Activated CD8-positive, alpha-beta T cell treated with anti-CD3 and anti-CD28 coated beads, Interleukin-2, amount 10 ng/mL, durations not matched to agents 7 days and 5 days (primary cell): ENCODE measurements at places on chromosomes 11 and 22.

- no peak for DNase-seq
Observed at GRCh38 chr11:113373981-113374560, 13.5 kb upstream of the ANKK1 start.

- DNase-seq: no peak
Observed at GRCh38 chr11:3129591-3130268, 35.4 kb downstream of the OSBPL5 start.

DNA sequence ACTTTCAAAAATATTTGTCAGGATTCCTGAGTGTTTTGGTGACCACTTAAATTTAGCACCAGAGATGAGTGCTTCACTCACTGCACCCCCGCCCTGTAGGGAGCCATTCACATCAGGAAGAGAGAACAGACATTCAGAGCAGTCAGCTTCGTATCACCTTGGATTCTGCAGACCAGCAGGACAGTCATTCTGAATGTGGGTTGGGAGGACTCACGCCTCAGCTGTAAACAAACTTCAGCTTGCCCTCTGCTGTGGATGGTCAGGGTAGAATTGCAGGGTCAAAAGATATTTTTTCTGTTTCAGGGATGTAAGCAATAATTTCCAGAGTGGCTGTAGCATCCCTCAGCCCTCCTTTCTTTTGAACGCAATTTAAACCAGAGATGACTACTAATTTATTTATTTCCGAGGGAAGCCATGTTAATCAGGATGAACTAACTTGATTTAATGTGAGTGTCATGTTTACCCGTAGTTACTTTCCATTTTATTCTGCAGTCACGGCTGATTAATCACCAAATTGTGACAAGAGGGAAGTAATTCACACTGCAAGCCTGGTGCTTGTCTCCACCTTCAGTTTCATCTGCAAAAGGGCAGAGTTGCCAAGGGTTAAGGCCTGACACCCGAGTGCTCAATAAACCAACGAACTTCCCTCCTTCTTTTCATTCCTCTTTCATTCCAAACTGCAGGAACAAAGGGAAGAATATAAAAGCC is 174.2 kb upstream of the DDI1 start:
- DNase-seq: no peak

- no peak for DNase-seq
Observed at GRCh38 chr11:1864231-1864630, 11.3 kb downstream of the LSP1 start.

DNA sequence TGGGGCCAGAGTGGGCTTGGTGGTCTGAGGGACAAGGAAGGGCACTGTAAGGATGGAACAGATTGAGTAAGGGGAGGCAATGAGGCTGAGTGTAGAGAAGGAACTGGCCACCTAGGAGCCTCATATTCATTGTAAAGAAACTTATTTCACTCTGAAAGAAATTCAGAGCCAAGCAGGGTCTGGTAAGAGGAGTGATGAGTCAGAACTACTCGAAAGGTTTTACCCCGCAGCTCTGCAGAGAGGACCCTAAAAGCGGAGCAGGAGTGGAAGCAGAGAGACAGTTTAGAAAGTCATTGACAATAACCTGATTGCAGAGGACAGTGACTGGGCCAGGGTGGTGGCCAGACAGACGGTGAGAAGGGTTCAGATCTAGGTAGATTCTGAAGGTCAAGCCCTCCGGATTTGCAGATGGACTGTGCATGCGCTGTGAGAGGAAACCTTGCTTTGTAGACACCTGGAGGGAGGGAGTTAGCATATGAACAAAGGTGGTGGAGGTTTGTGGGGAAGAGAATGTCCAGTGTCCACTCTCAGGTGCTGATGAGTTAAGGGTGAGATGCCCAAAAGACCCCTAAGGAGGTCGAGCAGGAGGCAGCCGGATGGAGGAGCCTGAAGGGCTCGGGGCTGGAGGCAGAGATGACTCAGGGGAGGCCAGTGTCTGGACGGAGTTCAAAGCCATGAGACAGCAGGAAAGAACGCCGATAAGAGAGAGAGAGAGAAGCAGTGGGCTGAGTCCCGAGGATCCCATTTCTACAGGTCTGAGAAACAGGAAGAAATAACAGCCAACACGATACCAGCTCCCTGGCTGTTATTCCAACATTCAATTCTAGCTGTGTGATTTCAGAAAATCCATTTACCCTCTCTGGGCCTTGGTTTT is 546.0 kb downstream of the BRD1 start:
- DNase-seq: no peak

DNA sequence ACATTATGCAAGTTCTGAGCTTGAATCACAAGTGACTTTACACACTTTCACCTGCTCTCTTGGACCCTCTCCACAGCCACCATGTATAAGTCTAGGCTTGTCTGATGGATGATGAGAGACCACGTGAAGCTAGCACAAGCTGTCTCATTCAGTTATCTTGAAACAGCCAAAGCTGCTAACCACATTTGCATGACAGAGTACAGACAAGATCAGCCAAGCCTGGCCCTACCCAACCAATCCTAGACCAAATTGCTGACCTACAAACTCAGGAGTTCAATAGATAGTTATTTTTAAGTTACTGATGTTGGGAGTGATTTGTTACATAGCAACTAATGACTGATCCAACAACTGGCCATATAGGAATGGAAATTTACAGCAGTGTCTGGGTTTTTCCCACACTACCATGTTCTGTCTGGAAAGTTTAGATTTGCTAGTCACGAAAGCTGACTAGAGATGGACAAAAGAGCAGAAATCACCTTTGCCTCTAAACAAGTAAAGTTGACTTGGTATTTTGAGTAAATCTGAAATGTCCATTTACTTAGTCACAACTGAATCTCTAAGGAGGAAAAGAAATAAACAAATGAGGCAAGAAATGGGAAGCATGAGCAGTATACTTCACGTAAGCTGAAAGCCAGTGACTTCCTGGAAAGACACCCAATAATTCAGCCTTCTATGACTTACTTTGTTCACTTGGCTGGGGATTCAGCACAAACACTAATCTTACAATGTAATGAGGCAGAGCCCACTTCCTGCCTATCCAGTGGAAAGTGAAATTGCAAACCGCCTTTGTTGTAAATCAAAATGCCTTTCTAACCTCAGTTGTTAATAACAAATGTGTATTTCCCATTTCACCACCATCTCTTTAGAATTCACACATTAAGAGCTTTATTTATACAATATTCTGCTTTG is 101.7 kb downstream of the FAM181B start:
- DNase-seq: no peak

DNA sequence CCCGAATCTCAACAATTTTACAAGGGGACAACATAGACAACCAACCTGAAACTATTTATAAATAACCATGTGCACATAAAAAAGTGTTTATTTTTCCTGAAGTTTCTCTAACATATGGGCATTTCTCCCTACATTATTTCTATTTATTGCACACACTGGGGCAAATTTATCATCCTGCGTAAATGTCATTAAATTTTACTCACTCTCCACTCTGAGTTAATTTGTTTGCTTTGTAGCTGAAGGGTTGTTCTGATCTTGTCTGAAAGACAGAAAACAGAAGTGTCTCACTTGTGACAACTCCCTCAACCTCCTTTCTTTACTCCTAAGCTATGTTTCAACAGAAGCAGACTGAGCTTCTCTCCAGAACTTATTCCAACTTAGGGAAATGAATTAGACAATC is 194.2 kb downstream of the HIPK3 start:
- DNase-seq: no peak

DNA sequence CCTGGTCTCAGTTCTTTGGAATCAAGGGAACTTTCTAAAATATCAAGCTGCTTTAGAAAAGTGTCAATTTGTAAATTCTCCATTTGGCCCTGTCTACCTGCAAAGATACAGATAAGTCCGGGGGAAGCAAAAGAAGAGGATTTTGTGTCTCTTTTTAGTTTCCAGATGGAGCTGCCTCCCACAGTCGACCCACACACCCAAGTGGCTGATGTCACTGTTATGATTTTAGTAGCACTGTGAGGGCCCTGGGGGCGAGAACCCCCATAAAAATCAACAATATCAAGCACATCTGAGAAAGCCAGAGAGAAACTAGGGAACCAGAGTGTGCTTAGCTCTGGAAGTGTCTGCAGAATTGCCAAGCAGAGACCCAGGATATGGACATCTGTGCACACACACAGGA is 212.7 kb downstream of the LARGE1 start:
- DNase-seq: no peak

DNA sequence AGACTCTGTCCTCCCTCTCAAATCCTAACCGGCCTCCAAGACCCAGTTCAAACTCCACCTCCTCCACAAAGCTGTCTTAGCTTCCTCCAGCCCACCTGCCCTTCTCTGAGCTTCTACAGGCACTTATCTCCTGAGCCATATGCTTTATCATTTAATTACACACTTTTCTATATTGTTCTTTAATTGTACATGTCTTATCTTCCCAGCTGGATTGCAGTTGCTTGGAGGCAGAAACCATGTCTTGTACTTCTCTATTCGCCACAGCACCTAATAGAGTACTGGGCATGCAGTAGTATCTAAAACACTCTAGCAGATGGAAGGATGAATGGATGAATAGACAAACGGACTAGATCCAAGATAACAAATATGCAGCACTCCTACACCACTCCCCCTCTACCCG is 11.3 kb downstream of the TRIM29 start:
- no peak for DNase-seq

GRCh38 chr11:120810251-120810650 is 213.7 kb upstream of the TBCEL start:
- no peak for DNase-seq

GRCh38 chr11:35419184-35419829 is at the start of gene SLC1A2:
TSS of gene SLC1A2 (minus strand) at chr11:35419558. CDS start at chr11:35418966, 592 bp downstream.
- DNase-seq: no peak

GRCh38 chr11:71931245-71931602 is 2.4 kb downstream of the RNF121 start:
- no peak for DNase-seq

DNA sequence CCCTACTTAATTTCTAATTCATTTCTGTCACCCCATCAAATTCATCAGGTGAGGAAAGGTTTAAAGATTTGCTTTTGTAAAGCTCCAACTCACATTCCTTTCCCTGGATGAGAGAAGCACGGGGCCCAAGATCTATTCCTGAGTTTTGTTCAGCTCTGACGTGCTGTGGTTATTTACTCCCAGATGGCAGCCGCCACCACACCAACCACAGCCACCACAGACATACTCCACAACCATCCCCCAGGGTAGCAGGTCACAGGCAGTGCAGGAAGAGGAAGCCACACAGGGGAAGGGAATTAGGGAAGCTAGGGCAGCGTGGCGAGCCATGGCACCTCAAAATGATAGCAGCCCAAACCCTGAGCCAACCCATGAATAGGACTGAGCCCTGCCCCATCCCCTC is 63.5 kb upstream of the CSNK2A3 start:
- DNase-seq: no peak

GRCh38 chr11:82959987-82960778 is 58.6 kb downstream of the DDIAS start:
- peak; percentile 76 for DNase-seq

GRCh38 chr11:79151396-79151795 is 289.4 kb downstream of the TENM4 start:
- no peak for DNase-seq

- DNase-seq: no peak
Observed at GRCh38 chr11:11876458-11876857, 34.7 kb downstream of the USP47 start.

DNA sequence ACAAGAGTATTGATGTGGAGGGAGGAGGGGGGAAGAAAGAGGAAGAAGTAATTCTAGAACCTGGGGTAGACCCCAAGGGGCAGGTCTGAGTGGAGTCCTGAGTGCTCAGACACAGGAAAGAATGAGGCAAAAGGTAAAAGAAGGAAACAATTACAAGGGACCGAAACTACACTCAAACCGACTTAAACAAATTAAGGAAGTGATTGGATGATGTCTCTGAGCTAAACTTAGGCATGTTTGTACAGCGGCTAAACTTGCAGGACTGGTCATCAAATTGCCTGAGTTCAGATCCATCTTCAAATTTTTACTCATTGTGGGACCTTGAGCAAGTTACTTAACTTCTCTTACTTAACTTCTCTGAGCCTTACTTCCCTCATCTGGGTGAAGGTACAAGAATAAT is 86.3 kb upstream of the LRRC55 start:
- no peak for DNase-seq

- no peak for DNase-seq
Observed at GRCh38 chr11:129979046-129979605, 23.5 kb downstream of the PRDM10 start.

GRCh38 chr22:45484742-45485141 is 17.9 kb upstream of the FBLN1 start:
- DNase-seq: no peak

DNA sequence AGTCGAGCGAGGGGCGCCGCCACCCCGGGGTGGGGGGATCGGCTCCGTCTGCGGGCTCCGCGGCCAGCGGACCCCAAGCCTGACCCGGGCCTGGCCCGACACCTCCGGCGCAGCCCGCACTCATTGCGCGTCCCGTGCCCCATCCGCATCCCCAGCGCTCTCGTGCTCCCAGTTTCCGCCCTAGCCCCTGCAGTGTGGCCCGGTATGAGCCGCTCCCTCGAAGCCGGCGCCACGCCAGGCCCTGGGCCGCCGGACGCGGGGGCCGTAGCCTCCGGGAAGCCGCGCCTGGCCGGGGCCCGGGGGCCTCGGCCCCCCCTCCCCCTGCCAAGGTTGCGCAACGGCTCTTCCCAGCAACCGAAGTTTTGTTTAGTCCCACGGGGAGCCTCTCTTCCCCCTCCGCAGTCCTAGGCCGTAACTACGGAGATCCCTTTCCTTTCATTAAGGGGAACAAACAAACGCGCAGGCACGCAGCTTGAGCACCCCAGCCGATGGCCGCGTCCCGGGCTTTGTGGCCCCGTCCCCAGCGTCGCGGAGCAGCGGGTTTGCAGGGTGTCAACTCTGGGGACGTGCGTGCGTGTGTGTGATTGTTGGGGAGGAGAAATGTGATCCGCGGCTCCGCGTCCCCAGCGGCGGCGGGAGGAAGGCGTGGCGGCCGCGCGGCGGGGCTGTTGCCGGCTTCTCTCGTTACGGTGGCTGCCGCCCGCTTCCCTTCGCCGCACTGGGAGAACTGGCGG is 883 bp downstream of the HIPK3 start:
- peak; percentile 77 for DNase-seq

- peak; percentile 21 for DNase-seq
Observed at GRCh38 chr11:7251836-7252682, at the start of gene SYT9. TSS of gene SYT9 (plus strand) at chr11:7251904. CDS start at chr11:7252187, 283 bp downstream.

GRCh38 chr22:49081261-49081666 is 746.4 kb downstream of the BRD1 start:
- no peak for DNase-seq

- no peak for DNase-seq
Observed at GRCh38 chr11:120543521-120544215, 32.1 kb downstream of the GRIK4 start.

DNA sequence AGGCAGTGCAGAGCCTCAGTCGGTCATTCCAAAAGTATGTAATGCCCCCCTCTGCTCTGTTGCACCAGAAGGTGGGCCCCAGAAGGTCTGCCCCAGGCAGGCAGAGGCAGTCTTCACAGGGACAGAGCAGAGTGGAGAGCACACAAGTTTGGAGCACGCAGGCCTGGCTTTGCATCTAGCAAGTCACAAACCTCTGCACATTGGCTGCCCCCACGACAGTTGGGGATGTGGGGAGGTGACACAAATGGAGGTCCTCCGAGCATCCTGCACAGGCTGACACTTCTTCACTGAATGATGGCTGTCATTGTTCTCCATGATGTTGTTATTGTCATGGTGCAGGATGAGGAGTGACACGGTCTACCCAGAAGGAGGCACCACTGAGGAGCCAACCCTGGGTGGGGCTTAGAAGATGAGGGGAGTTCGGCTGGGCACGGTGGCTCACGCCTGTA is 11.9 kb downstream of the TOM1 start:
- DNase-seq: no peak

- DNase-seq: no peak
Observed at GRCh38 chr11:78428266-78428636, 10.6 kb upstream of the GAB2 start.
